ENCODE measurements at places on chromosomes 2 and 18.

DNA sequence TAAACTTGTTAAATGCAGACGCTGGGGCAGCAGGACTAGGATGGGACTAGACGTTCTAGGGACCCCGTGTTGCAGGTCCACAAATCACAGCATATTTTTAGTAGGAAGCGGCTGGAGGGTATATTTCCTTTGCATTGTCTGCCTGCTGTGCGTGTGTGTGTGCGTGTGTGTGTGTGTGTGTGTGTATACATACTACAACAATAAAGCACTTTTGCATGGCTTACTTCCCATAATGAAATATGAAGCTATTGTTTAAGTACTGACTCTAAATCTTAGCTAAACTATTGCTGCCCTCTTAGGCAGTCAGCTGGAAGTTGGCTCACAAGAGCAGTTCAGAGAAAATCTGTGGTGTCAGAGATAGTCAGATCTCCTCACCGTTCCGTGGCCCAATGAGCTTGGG is 133.4 kb downstream of the CABLES1 start:
- DNase-seq: no peak

DNA sequence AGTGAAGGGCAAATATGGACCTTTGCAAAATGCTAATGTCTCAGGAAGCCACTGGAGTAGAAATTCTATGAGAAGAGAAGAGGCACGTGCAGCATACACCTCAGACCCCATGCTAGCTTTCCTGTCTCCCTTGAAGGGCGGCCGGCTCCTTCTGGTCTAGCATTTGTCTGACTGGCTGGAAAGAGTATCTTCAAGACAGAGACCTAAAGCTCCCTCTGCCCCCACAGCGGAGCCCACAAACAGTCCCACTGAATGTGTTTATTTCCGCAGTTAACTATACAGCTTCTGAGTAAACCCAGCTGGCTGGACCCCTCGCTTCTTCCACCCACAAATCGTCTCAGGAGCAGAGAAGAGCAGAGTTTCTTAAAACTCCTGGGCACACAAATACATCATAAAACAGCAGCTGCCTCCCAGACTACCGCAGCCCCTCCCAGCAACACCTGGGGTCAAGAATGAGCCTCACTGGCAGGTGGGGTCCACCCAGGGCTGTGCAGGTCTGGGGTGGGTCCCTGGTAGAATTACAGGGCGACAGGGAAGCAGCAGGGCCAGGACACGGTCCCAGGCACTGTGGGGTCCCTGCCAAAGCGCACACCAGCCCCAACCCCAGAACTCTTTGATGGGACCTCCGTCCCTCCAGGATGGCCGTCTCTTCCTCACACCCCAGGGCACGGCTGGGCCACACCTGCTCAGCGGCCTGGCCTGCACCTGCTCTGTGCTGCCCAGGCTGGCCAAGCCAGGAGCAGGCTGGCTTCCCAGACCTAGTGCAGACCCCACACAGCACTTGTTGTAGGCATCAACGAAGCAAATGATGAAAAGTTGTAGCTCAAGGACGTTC is 103.8 kb downstream of the PXDN start:
- no peak for DNase-seq

GRCh38 chr2:24815171-24815570 is 21.9 kb downstream of the CENPO start:
- no peak for DNase-seq

DNA sequence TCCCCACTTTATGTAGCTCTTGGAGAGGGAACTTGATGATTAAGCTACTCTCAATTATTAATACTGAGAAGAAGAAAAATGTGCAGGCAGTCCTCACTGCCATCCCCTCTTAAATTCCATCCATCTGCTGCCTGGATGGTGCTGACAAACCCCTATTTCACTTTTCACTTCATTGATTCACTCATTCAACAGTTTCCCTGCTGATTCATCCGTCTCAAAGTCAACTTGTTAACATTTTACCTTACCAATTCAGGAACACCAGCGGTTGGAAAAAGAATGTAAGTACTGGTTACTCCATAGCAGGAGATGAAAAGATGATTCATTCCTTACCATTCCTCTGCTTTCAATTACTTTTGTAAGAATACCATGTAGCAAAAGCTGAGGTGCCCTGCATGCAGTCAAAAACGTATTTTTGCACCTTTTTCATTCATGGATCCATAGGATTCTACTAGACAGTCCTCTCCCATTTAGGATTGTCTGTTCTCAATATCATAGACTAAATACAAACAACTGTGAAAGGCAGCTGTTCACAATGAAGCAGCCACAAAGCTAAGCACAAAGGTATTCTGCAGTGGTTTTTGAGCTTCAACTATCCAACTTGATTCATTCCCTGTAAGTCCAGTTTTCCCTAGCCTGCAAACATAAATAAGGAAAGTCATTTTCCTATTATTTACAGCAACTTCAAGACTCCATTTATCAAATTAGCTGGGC is 262.0 kb downstream of the MREG start:
- DNase-seq: no peak

- DNase-seq: peak; percentile 79
Observed at GRCh38 chr2:72150157-72150860, 2.6 kb upstream of the CYP26B1 start.

DNA sequence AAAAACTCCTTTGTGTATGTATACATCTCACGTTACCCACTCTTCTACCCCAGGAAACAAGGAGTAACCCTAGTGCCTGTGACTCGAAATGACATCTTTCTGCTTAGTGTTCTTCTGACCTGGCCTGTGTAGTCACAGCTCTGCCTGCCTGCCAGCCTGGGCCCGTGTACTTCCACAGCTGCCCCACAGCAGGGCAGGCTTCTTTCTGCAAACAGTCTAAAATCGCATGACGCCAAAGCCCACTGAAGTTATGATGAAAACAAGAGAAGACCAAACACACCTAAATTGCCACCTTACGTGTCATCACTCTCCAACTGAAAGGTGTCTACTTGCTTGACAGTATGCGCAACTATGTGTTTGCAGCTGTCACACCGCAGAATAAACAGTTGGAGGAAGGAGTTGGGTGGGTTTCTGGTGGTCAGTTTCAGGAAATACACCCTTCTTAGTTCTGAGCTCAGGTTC is 1.5 kb downstream of the GAREM1 start:
- peak; percentile 79 for DNase-seq
